Suppressor macrophage treated with lipopolysaccharide for 4 hours (primary cell): ENCODE measurements at places on chromosomes 1 and 21.

GRCh38 chr1:36232212-36233095 lies 8.2 kb downstream of the THRAP3 start:
- DNase-seq = no peak

DNA sequence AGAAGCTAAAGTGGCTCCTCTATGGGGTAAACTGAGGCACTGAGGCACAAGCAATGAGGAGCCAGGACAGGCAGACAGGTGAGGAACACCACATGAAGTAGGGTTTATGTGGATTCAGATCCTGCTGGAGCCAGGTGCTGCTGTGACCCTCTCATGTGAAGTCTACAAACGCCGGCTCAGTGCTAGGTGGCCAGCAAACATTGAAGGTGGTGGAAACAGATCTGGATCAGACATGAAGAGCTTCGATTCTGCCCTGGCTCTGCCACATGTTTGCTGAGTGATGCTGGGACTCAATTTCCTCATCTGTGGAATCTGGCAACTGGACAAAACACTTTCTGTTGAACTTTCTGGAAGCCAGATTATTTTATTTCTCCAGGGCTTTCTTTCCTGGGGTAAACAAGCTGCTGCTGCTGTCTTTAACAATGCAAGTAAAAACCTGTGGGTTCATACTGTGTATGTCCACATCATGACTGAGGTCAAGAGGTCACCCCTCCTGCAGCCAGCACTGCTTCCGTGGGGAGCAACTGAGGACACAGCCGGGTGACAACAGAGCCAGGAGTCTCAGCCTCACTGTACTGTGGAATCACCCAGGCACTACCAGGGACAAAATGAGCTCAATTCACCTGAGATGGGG lies 33.3 kb downstream of the HMGB4 start:
- DNase-seq = no peak

- peak; percentile 58 for DNase-seq
These were observed 5.2 kb downstream of the SLAMF1 start for GRCh38 chr1:160641323-160642280.

DNA sequence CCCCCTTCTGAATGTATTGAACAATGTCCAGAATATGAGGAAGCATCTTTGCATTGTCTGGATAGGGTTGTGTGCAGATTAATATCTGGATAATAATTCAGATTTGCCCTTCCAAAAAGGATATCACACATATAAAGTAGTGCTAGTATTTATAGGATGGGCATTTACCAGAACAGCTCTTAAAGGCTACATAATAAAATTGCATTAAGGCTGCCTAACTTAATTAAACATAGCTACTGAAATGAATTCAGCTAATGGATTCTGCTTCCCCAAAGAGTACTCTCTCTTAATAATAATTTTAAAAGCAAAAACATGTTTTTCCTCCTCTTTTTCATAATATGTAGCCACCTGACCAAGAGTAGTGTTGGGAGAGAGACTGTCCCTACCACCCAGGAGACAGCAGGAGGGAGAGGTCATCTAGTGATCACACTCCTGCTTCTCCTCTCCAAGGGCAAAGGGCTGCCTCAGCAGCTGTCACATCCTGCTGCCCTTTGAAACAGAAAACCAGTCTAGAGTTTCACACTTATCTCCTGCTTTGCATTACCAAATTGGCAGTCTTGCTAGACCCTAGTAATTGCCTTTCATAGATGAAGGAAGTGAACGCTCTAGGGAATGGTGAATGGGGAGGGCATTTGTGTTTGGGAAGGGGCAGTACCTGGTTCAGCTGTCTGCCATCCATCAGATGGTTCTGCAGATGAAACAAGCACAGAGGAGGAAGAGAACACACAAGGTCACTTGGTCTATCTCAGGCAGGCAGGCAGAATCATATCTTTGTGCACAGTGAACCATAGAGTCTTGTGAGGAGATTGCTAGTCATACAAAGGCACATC lies 29.3 kb upstream of the DDAH1 start:
- no peak for DNase-seq

DNA sequence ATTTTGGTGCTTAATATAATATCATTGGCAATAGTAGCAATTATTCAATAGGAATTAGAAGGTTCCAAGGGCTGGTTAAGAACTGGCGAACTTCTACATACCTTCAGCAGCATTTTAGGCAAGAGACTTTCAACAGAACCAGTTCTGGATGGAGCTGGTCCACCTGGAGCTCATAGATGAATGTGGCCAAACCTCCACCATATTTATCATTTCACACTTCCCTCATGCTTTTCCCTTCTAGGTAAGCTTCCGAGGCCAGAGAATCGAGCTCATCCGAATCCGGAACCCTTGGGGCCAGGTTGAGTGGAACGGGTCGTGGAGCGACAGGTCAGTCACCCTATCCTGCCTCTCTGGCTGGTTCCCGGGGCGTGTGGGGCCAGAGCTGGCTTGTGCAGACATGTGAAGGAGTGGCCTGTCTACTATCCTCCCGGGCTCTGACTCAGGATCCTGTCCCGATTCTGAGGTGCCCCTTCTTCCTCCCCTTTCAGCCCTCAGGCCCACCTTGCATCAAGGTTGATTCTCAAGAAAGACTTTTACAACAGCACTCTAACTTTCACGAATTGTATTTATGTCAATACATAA lies 24.7 kb downstream of the CAPN9 start:
- no peak for DNase-seq

- no peak for DNase-seq
These were observed 30.5 kb downstream of the ENO1 start for GRCh38 chr1:8847990-8848389.

DNA sequence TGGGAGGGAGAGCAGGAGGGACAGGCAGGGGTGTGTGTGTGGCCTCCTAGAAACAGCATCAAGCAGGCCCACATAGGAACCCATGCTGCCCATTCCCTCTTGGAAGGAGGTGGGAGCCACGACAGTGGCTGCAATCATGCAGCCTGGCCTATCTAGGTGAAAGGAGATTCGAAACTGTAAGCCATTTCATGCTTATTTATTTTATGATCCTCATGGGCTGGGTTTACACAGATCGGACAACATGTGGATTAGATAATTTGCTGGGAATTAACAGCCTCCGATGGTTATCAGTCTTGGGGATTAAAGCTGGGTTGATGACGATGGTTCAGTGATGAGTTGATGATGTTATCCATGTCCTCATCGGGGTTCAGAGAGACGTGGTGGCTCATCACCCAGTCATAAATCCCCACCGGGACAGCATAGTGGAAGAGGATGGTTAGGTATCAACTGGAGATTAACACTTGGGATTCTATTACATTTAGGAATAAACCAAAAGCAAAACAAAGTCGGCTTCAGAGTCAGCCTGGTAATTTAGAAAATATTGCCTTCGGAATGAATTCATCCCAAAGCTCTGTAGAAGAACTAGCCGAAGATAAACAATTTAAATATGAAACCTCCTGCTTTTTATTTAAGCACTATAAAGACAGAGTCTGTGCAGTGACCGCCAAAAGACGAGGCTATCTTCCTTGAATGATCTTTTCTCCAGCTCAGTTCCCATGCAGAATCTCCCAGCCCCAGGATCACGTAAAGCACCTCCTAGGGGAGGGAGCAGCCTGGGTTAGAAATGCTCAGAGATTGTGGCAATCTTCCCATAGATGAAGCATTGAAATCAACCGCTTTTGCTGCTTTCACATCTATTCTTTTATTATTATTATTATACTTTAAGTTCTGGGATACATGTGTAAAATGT lies 252.8 kb downstream of the FOXD2 start:
- no peak for DNase-seq

DNA sequence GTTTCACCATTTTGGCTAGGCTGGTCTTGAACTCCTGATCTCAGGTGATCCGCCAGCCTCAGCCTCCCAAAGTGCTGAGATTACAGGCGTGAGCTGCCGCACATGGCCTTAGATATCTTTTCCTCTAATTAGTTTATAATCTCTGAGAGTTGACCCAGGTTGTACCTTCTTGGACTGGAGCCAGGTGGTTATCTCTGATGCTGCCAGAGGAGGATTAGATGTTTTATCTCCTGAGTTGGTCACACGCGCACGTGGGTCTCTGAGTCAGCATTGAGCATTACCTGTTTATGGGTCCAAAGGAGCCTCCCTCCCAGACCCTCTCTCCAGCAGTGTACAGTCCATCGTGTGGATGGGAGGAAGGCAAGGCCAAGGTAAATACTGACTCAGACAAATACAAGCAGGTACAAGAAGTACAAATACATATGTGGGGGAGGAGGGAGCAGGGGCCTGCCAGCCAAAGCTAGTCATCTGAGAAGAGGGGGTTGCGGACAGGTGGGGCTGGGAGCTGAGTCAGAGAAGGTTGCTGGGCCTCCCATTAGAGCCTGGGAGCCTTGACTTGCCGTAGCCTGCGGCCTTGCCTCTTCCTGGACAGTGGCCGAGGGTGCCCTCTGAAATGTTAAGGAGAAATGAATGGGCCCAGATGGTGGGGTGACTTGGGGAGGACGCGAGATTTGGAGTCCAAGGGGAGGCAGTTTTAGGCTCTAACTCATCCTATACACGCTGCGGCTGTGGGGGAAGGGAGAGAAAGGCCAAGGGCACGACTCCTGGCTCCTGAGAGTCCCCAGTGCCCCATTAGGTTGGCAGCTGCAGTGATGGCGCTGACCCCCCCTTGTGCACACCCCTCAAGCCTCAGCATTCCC lies 13.1 kb downstream of the IL6R start:
- DNase-seq = no peak

DNA sequence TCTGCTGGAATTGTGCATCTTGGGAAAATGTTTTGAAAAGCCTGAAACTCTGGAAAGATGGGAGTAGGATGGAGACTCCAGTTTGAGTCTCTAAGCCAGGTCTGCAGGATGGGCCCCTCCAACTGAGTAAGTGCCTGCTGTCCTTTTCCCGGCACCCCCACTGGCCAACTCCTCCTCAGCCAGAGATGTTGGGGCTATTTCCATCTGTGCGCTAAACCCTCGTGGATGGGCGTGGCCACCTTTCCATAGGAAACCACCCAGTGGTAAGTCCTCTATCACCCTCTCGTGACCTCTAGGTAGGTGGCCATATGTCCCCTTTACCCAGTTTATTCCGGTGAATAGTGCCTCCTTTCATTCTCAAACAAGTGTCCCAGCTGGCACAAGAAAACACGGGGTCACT lies 250.9 kb downstream of the TOMM20 start:
- no peak for DNase-seq

- DNase-seq = no peak
These were observed 3.4 kb downstream of the KRTAP10-11 start for GRCh38 chr21:44649521-44650100.

DNA sequence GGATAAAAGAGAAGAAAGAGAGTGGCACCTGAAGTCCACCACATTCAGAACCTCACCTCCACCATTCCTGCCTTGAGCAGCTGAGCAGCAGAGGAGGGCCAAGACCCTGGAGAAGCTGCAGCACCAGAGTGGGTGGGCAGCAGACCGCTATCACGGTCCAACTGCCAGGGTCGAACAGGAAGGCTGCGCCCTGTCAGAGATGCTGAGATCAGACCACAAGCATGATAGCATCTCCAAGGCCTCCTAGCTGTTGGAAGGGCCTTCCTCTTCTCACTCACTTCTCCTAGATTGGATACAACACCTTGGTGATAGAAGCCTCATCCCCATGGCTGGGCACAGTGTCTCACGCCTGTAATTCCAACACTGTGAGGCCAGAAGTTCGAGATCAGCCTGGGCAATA lies 12.1 kb upstream of the SLC45A3 start:
- DNase-seq = no peak

DNA sequence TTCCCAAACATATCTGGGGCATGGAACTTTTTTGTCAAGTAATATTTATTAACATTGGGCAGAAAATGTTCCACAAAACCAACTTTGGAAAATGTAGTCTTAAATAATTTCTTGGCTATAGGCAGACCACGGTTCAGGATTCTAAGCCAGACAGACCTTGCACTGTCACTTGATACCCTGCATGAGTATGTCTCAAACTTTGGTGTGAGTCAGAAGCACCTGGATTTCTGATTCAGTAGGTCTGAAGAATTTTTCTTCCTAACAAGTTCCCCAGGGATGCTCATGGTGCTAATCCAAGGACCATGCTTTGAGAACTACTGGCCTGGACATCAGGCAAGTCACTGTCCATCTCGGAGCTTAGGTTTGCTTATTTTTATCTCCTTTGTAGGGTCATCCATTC lies 562.0 kb downstream of the PLPP3 start:
- no peak for DNase-seq
